ENCODE measurements at places on chromosomes 11 and 22.

- no peak for DNase-seq
Observed at GRCh38 chr11:73345481-73346160, 30.6 kb upstream of the RELT start.

GRCh38 chr22:17172029-17172833 lies 13.2 kb upstream of the HDHD5 start:
- DNase-seq: no peak

DNA sequence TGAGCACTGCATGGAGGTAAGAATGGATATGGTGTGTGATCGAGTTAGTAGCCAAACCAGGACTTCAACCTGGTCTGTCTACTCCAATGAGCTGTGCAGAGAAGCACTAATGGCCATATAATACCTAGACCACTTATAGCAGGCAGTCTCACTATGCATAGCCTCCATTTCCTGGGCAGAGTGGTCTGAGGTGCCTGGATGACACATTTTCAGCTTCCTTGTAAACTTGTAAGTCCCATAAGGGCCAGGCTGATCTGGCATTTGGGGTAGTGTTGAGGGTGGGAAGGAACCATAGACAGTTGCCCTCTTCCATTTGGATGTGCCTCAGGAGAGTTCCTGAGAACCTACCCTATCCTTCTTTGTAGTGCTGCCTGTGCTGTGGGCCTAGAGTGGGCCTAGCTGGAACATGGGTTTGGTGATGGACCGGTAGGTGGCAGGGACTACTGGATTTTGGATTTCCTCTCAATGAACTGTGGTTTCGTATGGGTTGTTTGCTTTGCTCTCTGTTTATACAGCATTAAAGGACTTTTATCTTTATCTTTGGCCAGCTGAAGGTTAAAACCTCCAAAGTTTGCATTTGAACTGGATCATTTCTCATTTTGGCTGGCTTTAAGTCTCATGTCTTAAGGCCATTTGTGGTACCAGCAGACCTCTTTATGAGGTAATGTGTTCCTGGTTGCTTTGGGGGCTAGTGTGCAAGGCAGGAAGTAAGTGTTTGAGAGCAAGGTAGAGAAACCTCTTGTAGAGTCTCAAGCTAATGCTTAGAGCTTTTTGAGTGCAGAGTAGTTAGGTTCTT lies 86.9 kb downstream of the STIM1 start:
- no peak for DNase-seq

- no peak for DNase-seq
Observed at GRCh38 chr11:44652901-44653644, 73.7 kb upstream of the TSPAN18 start.

GRCh38 chr22:27205492-27206373 lies 548.3 kb downstream of the MIAT start:
- DNase-seq: no peak

GRCh38 chr22:42074132-42074811 lies at the start of gene PHETA2:
Gene PHETA2 (plus strand): TSS chr22:42074248. CDS start chr22:42077294, 3,046 bp downstream.
- peak; percentile 31 for DNase-seq

GRCh38 chr11:45145083-45145378 lies 1.4 kb upstream of the PRDM11 start:
- DNase-seq: no peak

GRCh38 chr11:129960216-129961214 lies 42.1 kb downstream of the PRDM10 start:
- no peak for DNase-seq

DNA sequence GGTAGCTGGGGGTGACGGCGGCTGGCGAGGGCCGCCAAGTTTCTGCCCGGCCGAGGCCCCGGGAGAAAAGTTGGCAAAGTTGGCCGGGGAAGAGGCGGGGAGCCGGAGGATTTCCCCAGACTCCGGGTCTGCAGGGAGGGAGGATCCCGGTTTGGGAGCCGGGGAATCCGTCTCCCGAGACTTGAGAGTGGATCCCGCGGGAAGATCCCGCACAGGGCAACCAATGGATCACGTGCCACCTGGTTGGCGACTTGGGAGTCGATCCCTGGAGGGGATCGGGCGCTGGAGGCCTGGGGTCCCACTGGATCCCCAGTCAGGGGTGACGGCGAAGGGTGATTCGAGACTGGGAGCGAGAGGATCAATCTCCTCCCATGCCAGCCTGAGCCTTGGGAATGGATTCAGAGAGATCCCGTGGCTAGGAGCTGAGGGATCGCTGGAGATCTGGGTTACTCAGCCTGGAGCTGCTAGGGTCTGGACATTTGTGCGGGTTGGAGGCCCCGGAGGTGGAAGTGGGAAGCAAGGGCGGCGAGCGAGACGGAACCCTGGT lies 394 bp downstream of the KIAA1671 start:
- no peak for DNase-seq

DNA sequence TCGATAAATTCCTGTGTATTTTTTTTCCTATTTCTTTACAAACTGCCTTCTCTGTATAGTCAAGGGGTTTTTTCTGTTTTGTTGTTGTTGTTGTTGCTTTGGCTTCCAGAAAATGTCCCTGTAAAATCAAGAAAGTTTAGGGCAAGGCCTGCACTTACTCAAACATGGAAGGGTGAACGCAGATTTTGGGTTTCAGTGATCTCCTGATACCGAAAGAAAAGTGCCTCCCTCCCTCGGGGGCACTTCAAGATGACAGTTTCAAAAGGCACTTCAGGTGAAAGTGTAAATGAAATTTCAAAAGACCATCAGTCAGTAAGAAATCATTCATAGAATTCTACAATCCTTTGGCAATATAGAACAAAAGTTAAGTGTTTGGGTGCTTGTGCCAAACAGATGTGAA lies 43.4 kb upstream of the TMPRSS4 start:
- DNase-seq: no peak

- no peak for DNase-seq
Observed at GRCh38 chr22:27984723-27985122, 65.7 kb upstream of the PITPNB start.

- no peak for DNase-seq
Observed at GRCh38 chr11:120054016-120054752, 83.7 kb downstream of the TRIM29 start.

DNA sequence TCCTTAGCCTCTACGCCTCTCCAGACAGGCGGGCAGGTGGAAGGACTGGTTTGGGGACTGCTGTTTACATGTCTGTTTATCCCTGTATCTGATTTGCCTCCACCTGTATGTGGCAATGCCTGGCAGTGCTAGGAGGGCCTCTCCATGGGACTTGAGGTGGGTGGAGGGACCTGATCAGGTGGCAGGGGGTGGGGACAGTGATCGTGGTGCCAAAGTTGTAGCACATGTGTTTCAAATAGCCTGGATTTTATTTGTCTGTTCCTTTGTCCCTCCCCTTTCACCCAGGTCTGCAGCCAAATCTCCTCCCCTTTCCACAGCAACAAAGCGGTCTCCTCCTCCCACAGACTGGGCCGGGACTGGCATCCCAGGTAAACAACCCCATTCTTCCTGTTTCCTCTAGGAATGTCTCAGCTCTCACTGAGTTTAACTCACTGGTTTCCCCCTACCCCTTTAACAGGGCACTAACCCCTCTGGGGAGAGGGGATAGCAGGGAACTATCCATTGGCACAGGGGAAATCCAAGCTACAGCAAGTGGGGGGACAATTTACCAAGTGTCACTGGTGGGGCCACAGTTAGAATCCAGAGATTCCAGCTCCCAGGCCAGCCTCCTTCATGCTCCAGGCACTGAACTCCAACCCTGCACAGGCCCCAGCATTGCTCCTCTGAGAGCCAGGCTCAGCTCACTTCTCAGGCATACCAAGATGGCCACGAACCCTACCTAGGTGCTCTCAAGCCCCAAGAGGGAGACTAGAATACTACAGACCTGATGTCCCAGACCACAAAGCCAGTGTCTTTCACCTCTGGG lies 22.9 kb upstream of the TLCD5 start:
- DNase-seq: no peak

DNA sequence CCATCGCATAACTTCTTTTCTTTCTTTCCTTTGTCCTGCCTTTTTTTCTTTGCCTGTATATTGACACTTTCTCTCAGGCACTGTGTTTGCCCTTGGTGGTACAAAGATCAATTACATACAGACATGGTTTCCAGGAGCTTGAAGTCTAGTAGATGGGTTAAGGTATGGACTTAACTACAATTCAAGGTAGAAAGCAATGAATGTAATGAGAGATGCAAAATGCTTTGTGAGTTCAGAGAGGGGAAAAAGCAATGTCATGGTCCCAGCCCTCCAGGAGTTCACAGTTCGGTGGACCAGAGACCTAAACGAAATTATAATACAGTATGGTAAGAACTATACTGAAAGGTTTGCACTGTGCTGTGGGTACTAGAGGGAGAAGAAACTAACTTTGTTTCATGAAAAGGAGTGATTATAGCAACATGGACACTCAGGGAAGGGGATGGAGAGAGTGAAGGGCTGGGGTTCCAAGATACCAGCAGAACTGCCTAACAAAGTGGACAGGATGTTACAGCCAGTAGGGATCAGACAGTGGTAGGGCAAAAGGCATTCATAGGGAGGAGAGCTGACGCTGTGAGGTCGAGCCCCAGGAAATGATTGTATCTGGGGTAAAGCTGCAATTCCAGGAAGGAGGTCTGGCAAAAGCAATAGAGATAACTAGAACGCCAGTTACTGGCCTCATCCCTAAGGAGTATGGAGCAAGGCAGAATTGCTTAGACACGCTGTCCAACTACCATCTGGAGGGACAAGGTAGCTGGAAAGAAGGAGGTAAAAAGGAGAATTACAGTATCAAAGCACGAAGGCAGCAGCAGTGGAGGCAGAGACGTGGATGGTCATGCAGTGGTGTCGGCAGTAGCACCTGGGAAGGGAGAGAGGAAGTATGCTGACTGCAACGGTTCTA lies 158.3 kb upstream of the MTMR2 start:
- no peak for DNase-seq

All from hematopoietic multipotent progenitor cell treated with erythropoietin and hydrocortisone succinate and interleukin-3 and kit ligand, for 17 days (in vitro differentiated cells).